T-helper 22 cell (primary cell): ENCODE measurements at places on chromosomes 11 and 22.
A peak's percentile ranks its signal among the peaks of the same experiment; 100 is the strongest.

- DNase-seq: no peak
Measured at GRCh38 chr11:68118706-68119448, 2.3 kb downstream of the CHKA start.

GRCh38 chr11:73252577-73253191 lies 19.5 kb upstream of the P2RY6 start:
- no peak for DNase-seq

- DNase-seq: no peak
Measured at GRCh38 chr11:16335236-16335962, 20.9 kb downstream of the SOX6 start.

DNA sequence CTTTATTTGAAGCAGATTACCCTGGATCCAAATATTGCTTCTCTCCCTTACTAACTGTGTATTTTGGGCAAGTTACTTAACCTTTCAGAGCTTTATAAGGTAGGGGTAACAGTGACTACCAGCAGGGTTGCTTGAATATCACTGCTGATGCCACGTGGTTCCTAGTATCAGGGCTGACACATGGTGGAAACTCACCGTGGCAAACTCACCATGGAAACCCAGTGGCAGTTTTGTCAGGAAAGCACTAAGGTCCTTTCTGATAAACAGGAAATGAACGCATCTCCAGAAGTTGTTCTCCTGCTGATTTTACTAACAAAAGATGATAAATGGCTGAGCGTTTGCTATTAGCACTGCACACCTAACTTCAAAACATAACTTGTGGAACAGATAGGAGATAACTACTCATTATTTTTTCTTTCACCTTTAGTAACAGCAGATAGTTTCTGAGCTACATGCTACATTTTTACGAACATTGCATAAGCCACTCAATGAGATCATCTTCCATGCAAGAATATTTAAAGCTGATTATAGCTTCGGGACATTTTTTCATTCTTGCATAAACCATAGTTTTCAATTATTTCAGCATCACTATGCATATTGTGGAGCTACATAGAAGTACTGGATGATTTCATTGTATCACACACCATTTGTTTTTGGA lies 59.7 kb upstream of the RAG2 start:
- no peak for DNase-seq

DNA sequence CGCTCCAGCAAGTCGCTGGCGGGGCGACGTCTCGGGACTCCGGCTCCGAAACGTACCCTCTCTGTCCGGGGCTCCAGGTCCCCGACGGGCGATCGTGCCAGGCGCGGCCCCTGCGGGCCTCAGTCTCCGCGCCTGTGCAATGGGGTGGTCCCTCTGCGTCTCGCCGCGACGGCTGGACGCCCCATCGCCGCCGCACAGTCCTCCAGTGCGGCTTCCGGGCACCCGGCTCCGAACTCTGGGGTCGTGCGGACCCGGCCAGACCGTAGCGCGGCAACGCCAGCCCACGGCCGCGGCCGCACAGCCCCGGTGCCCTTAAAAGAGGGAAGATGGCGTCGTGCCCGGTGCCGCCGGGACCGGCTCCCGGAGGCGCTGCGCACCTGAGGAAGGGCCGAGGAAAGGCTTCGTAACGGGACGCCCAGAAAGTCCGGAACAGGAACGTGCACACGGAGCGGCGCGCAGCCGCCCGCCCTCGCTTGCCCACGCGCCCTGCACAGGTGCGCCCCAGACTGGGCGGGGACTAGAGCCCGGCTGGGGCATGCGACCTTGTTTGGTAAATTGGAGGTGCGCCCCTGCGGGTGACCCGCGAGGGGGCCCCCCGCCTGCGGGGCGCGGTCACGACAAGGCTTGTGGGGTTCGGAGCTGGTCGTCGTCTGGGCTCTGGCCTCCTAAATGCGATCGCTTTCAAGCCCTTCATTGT lies 525 bp downstream of the BIK start:
- peak; percentile 22 for DNase-seq

GRCh38 chr11:60934124-60934789 lies 10.0 kb downstream of the TMEM132A start:
- no peak for DNase-seq

GRCh38 chr22:38755911-38756532 lies at the start of gene SUN2:
Gene SUN2 (minus strand): TSS chr22:38755998. CDS start chr22:38752628, 3,370 bp downstream.
- peak; percentile 89 for DNase-seq

GRCh38 chr11:14914536-14914935 lies 22.5 kb upstream of the CYP2R1 start:
- no peak for DNase-seq

DNA sequence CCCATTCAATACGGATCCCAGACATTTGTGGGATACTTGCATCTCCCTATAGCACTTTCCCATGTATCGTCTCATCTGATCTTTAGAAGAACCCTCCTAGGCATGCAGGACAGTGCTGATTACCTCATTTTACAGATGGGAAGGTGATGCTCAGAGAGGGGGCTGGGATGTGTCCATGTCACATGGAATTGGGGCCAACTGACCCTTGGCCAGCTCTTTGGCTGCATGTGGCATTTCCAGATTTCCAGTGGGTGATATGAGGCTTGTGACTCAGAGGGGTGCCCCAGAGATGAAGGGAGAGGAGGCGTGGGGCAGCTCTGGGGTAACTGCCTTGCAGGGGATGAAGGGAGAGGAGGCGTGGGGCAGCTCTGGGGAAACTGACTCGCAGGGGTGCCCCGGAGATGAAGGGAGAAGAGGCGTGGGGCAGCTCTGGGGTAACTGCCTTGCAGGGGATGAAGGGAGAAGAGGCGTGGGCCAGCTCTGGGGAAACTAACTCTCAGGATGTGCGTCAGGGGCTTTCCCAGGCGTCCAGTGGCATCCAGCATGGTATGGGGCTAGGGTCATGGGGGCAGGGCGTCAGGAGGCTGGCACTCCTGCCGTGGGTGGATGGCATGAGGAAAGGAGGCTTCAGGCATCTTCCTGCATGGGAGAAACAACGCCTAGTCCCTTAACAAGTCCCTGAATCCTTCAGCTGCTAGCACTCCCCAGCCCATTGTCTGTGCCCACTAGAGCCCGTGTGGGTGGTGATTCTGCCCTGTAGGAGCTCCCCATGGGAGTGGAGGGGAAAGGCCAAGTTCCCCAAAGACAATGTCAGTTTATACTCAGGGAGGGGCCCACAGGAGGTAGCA lies 11.9 kb upstream of the CERK start:
- DNase-seq: no peak

DNA sequence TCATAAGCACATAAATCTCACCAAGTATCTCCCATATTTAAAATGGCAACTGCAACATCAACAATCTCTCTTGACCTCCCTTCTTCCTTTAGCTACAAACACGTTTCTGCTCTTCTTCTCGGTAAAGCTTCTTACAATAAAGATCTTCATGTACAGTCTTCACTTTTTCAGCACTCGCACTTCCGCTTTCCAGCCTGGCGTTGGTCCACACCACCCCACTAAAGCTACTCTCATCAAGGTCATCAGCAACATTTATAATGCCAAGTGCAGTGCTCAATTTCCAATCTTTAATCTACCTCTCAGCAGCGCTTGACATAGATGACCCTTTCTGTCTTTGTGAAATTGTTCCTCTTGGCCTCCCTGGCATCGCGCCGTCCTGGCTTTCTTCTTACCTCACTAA lies 33.6 kb downstream of the NTM start:
- no peak for DNase-seq

GRCh38 chr22:27978802-27979201 lies 59.7 kb upstream of the PITPNB start:
- no peak for DNase-seq

DNA sequence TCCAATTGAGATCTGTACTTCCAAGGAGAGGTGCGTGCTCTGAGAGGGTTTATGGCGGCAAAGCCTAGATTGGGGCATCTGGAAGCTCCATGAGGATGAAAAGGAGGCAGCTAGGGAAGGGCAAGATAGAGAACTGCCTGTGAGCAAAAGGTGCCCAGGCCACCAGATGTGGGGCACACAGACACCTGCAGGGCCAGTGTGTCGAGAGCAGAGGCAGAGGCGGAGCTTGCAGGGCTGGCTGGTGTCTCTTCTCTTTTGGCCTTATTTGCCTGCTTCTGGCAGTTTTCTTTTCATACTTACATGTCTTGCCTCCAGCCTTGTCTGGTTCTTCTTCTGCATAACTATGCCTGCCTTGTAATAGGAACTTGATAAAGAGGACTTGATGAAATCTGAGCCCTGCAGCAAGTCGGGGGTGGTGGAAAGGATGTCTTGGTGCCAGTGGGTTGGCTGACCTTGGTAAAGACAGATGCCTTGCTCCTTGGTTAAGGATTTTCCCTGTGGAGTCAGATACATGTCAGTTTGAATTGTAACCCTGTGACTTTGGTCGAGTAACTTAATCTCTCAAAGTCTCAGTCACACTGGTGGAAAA lies 680.3 kb downstream of the NTM start:
- DNase-seq: no peak

GRCh38 chr22:36243986-36244385 lies 4.7 kb upstream of the APOL2 start:
- no peak for DNase-seq

GRCh38 chr11:429391-429790 lies 12.4 kb downstream of the ANO9 start:
- DNase-seq: no peak

DNA sequence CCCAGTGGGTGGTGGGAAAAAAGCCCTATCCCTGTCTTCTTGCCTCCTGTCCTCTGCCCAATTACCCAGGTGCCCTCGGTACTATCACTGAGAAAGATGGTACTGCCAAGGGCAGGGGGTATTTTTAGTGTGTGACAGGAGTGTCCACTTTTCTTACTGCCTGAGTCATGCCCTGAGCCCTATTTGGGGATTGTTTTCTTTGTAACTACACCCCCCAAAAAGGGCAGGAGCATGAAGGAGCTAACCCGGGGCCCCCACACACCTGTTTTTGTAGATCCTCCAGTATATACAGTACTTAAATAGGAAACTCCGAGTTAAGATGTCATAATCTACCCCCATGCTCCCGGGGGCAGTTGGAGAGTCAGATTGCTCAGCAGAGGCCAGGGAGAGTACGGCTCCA lies 3.8 kb downstream of the SMTNL1 start:
- DNase-seq: no peak

DNA sequence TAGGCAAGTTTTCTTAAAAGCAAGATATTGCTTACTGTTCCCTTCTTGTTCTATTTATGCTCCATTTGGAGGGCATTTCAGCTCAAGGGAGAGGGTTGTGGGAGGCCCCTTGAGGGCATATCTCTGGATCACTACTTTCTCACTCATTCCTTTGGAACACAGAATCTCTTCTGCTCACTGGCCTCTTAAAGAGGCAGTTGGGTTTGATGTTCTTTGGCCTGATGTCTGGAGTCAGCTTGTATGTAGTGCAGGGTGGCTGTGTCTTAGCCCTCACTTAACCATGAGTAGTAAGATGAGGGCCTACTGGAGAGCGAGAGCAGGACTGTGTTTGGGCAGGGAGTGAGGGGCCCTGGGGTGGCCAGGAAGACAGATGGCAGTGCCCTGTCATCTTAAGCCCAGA lies 3.6 kb downstream of the INCENP start:
- DNase-seq: no peak

DNA sequence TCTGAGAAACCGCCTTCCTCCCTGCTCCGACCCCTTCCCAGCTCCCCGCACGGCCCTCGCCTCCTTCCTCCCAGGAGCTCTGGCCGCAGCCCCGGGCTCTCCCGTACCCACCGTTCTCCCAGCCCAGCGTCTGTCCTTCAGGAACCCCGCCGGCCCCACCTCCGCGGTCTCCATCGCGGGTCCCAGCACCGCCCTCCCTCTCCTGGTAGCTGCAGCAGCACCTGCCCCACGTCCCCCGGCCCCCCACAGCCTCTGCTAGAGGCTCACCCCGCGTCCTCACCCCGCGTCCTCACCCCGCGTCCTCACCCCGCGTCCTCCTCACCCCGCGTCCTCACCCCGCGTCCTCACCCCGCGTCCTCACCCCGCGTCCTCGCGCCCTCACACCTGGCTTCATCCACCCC lies 85.9 kb downstream of the WNT7B start:
- DNase-seq: no peak
